ENCODE measurements at places on chromosomes 7 and 10.

GRCh38 chr7:105130580-105130979, 116.6 kb downstream of the KMT2E start:
- no peaks in the 10 kb centered on the region for H3K4me1 ChIP-seq
- H3K36me3 ChIP-seq = peaks cover 6% of the 10 kb centered on the region
- no peaks in the 10 kb centered on the region for H3K27me3 ChIP-seq

DNA sequence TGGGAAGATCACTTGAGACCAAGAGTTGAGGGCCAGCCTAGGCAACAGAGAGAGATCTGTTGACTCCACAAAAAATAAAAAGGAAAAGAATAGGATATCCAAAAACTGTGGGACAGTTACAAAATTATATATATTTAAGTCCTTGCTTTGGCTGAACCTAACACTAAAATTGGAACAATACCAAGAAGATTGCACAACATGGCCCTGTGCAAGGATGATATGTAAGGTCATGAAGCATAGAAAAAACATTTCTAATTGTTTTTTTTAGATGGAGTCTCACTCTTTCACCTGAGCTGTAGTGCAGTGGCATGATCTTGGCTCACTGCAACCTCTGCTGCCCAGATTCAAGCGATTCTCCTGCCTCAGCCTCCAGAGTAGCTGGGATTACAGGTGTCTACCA, 139.0 kb downstream of the TPST1 start:
- DNase-seq = no peak
- H3K27ac ChIP-seq = no peak overlapping the region
- no peaks in the 10 kb centered on the region for H3K4me1 ChIP-seq
- H3K4me3 ChIP-seq = no peak overlapping the region

- no peak overlapping the region for H3K4me3 ChIP-seq
- H3K36me3 ChIP-seq = no peaks in the 10 kb centered on the region
- H3K4me1 ChIP-seq = no peaks in the 10 kb centered on the region
- no peaks in the 10 kb centered on the region for H3K27me3 ChIP-seq
Measured at GRCh38 chr10:117892681-117893220, 154.0 kb downstream of the RAB11FIP2 start.

DNA sequence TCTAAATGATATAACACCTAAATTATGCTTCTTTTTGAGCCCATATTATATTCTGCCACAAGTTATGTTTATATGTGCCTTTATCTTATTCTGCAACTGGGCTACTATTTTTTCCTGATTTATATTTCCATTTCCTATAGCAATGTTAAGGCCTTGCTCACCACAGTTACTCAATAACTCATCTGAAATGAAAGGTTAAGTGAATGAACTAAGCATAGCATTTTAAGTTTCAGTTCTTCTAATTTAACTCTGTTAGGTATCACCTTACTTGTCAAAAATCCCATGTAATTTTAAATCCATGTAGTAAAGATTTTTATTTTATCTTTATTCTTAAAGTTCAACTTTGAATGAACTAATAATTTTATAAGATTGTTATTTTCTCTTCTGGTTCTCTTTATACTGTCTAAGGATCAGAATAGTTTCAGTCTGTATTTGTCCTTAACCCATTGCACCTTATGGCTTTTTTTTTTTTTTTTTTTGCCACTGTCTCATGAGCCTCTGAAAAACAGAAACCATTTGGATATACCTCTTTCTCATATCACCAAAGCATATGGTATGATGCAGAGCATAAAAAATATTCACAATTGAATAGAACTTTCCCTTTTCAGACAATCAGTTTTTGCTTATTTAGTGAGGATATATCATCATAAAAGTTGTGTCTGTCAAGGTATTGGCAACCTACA, 301.8 kb upstream of the ZWINT start:
- no peaks in the 10 kb centered on the region for H3K36me3 ChIP-seq
- no peak overlapping the region for H3K4me3 ChIP-seq
- H3K27ac ChIP-seq = no peak overlapping the region
- H3K4me1 ChIP-seq = no peaks in the 10 kb centered on the region
- DNase-seq = no peak

DNA sequence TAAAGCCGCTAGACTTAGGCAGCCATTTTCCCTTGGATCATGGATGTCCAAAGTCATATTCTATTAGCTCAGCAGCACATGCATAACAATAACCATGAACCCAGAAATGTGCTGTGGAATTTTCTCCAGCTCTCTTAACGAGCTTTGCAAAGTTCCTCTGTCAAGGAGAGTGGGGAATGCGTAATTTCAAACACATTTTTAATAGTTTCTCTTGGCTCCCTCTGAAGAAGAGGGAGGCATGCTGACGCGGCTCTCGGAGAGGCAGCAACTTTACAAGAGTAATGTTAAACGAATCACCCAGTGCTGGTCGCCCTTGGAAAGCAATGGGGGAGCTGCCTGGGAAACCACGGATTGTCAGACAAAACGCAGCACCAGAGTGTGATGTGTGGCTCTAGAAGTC, 114.8 kb downstream of the RAB18 start:
- no peaks in the 10 kb centered on the region for H3K36me3 ChIP-seq
- H3K27ac ChIP-seq = no peak overlapping the region
- no peaks in the 10 kb centered on the region for H3K27me3 ChIP-seq
- no peaks in the 10 kb centered on the region for H3K4me1 ChIP-seq
- no peak overlapping the region for H3K4me3 ChIP-seq

GRCh38 chr10:113450046-113450804, 102.6 kb upstream of the HABP2 start:
- H3K4me3 ChIP-seq = no peak overlapping the region
- no peak overlapping the region for H3K27ac ChIP-seq
- no peaks in the 10 kb centered on the region for H3K36me3 ChIP-seq
- DNase-seq = no peak

DNA sequence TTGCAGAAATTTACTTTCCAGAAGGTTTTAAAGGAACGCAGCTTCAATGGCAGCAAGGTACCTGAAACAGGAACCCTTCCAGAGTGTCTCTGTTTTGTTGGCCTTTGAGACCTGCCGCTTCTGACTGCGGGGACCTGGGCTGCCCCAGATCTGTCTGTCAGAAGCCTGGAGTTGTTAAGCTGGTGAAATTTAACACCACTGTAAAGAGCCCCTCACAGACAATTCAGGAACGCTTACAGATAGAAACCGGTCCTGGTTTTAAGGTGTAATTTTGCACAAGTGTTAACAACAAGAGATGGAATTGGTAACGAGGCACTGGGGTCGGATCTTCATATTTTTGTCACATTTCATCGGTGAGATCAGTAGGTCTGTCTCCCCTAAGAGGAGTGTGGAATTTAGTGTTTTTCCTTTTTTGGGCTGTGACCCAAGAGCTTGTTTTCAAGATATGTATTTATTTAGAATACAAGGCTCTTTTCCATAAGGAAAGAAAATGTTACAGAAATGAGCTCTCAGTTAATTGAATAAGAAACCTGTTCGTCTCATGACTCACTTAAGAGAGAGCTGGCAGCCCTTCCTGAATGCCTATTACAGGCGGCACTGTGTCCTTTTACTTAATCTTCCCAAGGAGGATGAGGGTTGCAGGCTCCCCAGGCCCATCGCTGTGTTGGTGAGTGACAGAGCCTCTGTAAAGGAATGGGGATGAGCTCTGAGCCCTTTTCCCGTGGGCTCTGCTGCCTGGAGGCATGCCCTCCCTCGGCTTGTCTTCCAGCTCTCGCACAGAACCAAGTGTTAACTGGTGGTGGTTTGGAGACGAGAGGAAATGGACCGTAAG, 168.7 kb downstream of the CUX1 start:
- H3K4me1 ChIP-seq = no peaks in the 10 kb centered on the region
- no peaks in the 10 kb centered on the region for H3K36me3 ChIP-seq
- H3K27ac ChIP-seq = no peak overlapping the region
- no peak overlapping the region for H3K4me3 ChIP-seq

- no peak overlapping the region for H3K27ac ChIP-seq
- H3K4me3 ChIP-seq = no peak overlapping the region
- H3K4me1 ChIP-seq = no peaks in the 10 kb centered on the region
- H3K27me3 ChIP-seq = no peaks in the 10 kb centered on the region
Measured at GRCh38 chr10:68550747-68551411, 9.3 kb upstream of the TET1 start.

DNA sequence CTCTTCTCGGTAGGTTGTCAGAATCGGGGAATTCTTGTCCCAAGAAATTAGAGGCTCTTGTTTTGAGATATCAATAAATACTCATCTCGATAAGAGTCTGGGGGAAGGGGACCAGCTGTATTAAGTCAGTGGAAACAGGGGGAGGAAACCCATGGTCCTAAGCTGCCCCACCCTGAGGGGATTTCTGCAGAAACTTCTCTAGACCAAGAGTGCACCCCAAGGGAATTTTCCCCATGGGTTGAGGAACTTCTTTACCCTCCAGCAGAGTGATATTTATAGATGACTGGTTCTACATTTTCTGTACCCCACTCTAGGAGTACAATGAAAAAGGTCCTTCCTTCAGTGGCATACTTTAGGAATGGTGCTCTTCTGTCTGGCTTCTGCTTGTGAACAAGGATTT, 627.2 kb downstream of the KCNMA1 start:
- no peak for DNase-seq
- H3K36me3 ChIP-seq = no peaks in the 10 kb centered on the region
- H3K27me3 ChIP-seq = no peaks in the 10 kb centered on the region
- no peak overlapping the region for H3K27ac ChIP-seq
- no peak overlapping the region for H3K4me3 ChIP-seq

DNA sequence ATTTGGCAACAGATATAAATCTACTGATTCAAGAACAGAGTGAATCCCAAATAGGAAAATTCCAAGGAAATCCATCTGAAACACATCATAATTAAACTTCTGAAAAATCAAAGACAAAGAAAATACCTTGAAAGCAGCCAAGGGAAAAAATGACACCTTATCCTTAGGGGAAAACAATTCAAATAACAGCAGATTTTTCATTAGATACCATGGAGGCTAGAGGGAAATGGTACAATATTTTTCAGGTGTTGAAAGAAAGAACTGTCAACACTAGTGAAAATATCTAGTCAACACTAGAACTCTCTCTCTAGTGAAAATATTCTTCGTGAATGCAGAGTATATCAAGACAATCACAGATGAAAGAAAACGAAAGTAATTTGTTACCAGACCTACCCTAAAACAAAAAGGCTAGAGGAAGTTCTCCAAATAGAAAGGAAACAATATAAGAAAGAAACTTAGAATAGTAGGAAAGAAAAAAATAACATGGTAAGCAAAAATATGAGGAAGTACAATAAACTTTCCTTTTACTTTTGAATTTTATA, 5.7 kb upstream of the FAM241B start:
- H3K27me3 ChIP-seq = no peaks in the 10 kb centered on the region
- DNase-seq = no peak

GRCh38 chr7:121442845-121443244, 46.7 kb upstream of the FAM3C start:
- no peak overlapping the region for H3K27ac ChIP-seq
- no peak for DNase-seq
- H3K4me3 ChIP-seq = no peak overlapping the region
- H3K27me3 ChIP-seq = no peaks in the 10 kb centered on the region
